ENCODE measurements at places on chromosomes 2 and 18.

DNA sequence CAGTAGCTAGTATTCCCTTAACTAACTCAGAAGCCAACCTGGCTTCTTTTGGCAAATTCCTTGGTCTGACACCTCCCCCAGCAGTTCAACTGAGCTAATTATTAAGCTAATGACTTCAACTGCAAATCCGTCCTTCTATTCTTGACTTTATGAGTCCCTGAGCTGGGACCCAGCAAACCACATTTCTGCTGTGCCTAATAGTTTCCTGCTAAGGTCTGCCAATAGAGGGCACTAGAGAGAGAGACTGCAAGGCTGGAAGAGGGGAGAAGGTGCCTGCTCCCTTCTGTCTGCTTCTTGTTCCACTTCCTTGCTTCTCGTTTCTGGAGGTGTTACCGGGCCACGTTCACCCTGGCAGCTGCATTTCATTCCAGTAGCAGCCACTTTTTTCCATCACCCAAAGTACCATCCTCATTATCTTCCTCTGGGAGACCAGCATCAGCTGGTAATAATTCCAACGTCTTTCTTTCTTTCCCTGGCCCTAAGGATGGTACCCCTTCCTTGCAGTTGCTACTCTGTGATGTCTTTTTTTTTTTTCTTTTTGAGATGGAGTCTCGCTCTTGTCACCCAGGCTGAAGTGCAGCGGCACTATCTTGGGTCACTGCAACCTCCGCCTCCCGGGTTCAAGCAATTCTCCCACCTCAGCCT is 352.0 kb downstream of the TNS1 start:
- peak; percentile 58 for DNase-seq

- DNase-seq, result no peak
These were observed 84.8 kb downstream of the SEPTIN10 start for GRCh38 chr2:109528811-109529501.

- no peak for DNase-seq
These were observed 116.9 kb upstream of the GYPC start for GRCh38 chr2:126539101-126539500.

GRCh38 chr2:240819126-240819857 is 727 bp downstream of the KIF1A start:
- DNase-seq, result peak; percentile 68

Measured in retina (tissue), 1 donor.